ENCODE measurements at places on chromosomes 7 and 10.

DNA sequence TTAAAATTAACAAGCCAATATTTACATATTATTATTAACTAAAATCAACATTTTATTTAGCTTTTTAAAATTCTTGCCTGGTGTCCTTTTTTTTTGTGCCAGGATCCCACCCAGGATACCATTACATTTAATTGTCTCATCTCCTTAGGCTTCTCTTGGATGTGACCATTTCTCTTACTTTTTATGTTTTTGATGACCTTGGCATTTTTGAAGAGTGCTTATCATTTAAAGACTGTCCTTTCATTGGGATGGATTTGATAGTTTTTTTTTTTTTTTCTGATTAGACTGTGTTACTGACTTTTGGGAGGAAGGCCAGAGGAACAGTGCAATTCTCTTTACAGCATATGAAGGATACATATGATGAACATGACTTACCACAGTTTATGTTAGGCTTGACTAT, 181.4 kb upstream of the SMIM30 start:
- no peak for DNase-seq

DNA sequence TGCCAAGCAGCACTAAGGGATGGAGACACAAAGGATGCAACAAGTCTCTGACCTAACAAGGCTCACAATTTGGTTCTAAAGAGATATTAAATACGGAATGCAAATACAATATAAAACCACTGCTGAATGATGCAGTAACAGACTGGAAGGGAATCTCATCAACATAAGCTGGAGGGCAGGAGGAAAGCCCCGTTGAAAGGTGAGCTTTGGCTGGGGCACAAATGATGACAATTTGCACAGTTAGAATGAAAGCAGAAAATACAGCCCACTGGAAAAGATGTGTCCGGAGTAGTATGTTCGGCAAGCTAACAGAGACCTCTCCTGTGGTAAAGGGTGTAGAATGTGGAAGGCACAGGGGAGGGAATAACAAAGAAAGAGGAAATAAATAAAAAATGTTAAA, 26.1 kb downstream of the PAXIP1 start:
- DNase-seq = no peak

GRCh38 chr10:23439452-23439960, 631 bp downstream of the OTUD1 start:
- DNase-seq = no peak

DNA sequence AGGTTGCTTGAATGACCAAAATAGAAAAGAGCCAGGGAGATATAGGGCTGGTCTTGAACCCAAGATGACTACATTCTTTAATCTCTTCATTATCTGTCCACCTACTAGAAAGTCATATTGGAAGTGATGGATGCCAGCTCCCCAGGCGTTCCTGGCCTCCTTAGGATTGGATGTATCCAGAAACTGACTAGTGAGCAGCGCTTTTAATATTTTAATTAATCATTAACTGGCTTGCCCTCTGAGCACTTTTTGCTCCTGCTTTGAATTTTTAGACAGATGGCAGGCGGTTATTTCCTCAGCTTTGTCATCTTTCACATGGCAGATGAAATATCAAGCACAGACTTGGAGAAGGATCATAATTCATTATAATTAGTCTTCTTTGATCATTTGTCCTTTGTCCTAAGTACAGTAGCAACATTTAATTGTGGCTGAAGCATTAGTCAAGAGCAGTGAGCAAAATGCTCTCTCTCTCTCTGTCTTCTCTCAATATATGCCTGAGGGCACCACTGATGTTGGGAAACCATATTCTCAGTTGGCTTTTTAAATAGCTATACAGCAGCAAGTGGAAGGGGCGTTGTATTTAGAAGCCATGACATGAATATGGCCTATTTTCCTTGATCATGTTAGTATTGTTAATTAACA, 588.0 kb downstream of the NRG3 start:
- DNase-seq = no peak

DNA sequence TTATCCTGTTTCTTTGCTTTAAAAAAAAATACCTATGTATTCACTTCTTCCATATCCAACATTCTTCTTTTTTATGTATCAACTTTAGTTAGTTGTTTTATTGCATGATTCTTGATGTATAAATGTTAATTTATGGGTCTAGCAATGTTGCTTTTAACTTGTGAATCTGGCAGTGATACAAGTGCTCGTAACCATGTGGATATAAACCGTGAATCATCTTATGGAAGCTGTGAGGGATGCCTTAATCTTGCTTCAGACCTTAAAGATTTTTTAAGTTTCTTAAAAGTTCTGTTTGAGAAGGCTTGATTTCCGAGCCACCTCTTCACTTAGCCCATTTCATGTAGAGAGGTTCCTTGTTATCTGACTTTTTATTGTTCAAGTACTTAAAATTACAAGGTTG, 25.9 kb downstream of the HELLS start:
- DNase-seq = no peak

DNA sequence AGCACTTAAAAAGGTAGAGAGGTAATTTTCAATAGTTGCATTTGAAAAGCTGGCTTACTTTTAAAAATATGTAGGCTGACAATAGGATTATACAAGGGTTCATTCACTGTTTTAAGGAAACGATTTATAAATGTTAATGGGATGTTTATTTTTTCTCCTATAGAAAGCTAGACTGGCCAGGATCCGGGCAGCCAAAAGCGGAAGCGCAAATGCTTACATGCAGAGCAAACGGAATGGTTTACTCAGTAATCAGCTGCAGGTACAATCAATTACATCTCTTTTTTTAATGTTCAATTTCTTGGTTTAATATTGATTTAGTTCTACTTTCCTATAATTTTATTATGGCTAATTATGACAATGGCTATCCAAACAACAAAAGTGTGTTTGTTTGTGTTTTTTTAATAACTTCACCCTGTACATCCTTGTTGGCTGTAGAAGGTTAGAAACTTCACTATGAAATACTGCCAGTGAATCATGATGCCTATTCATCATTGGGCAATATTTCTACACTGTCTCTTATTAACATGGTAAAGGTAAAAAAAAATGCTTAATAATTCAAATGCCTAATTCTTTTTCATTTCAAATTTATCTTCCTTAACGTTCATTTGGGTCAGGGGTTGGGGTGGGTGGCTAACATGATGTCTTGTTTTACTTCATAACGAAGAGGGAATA, 116.4 kb downstream of the TSPAN12 start:
- no peak for DNase-seq

- DNase-seq = no peak
Measured at GRCh38 chr10:7786430-7786829, 1.4 kb downstream of the KIN start.

DNA sequence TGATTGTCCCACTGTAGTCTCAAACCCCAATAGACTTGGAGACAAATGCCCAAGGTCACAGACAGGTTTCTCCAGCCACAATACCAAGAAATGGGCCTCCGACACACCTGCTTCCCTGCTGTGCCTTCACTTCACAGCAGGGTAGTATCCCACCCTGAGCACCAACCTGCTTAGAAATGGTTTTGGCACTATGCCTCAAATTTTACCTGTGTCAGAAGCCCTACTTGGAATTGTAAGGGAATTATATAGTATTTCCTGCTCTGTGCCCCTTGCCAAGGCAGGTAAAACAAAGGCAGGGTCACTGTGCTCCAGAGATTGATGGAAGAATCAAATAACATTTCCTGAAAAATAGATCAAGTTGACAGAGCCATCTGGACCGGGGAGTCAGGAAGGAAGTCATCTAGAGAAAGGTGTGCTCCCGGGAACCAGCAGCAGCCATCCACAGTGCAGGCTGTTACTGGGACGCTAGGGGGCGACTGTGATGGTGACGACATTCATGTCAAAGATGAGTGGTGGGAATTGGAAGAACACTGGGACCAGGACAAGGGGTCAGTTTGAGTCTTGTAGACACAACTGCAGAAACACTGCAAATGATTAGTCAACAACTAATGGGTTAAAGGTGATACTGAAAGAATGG, 117.8 kb upstream of the AKR1E2 start:
- no peak for DNase-seq

DNA sequence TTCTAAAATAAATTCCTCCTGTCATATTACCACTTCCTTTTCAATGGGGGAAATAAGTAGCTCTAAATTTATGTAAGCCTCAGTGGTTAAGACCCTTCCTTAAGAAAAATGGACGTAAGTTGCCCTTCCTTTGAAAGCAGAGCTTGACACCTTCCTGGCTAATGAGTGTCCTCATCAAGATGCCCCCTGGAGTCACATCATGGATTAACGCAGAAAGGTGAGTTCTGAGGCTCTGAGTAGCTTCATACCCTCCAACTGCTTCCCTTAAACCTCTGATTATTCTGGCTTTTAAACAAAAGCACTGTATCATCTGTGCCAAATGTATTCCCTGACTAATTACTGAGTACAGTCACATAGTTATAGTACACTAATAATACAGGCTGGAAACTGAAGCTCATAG, 14.7 kb downstream of the KCTD7 start:
- no peak for DNase-seq
